Vagina (tissue), 2 donors: ENCODE measurements at places on chromosomes 5 and 9.

GRCh38 chr5:135533794-135534193 lies 2.0 kb downstream of the NEUROG1 start:
- DNase-seq = peak; percentile 12

GRCh38 chr5:78490709-78491485 lies 130.5 kb downstream of the SCAMP1 start:
- DNase-seq = no peak

GRCh38 chr9:133141833-133142595 lies 21.0 kb upstream of the RALGDS start:
- DNase-seq = no peak

GRCh38 chr5:151348789-151349188 lies 1.4 kb upstream of the SLC36A2 start:
- DNase-seq = no peak

GRCh38 chr9:94904806-94905205 lies 178.3 kb downstream of the AOPEP start:
- no peak for DNase-seq

DNA sequence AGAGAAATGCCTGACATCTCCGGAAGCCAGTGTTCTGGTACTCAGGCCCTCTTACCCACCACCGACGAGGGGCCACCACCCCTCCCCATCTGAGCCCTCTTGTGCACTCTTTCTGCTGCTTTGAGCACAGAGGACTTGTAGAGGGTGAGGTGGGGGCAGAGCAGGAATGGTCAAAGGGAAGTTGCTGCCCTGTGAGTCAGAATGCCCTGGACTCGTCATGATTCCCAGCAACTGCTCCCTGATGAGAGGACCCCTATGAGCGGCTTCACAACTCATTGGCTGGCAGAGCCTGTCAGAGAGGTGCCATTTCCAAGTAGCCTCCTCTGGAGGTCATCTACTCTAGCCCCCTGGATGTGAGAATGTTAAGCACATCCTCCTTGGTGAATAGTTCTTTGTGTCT lies 845 bp downstream of the ECSCR start:
- no peak for DNase-seq

DNA sequence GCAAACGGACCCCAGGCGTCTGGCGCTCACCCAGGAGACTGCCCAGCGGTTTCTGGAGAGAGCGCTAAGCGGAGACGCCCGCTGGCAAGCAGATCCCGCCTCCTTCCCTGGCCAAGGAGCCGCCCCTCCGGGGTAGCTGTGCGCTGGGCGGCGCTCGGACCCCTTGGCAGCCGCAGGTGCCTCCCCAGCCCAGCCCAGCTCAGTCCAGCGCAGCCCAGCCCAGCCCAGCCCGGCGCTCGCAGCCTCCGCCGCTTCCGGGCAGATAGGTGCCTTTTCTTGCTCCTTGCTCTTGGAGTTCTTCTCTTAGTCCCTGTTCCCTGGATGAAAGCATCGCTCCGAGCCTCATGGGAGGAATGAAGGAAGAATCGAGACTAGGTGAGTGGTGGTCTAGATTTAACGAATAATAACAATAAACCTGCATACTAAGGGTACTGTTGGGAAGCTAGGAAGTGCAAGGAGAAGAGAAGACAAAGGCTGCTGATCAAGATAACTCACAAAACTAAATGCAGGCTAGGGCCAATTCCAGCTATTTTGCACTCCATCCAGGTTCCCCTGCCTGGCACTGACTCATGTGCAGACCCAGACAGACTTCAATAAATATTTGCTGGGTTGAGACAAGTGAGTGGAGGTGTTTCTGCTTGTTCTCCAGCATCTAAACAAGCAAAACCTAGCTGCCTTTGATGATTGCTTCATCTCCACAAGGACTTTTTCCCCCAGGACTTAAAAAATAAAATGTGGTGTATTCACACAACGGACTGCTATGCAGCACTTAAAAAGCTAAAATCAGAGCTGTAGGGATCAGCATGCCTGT lies at the start of gene STK32A:
Gene STK32A, plus strand, starts transcription at position 202 of the 811 bp plus-strand sequence. CDS start 4,609 bp downstream, outside the sequence.
- no peak for DNase-seq

GRCh38 chr9:3342159-3342777 lies 183.5 kb downstream of the RFX3 start:
- DNase-seq = no peak

GRCh38 chr9:130973686-130974281 lies 34.7 kb upstream of the FIBCD1 start:
- no peak for DNase-seq

- DNase-seq = no peak
These were observed 284.8 kb downstream of the CTNND2 start for GRCh38 chr5:11619339-11620024.

- no peak for DNase-seq
These were observed 130.2 kb downstream of the DNAH5 start for GRCh38 chr5:13814301-13814700.
